ENCODE measurements at places on chromosomes 7 and 10.

- no peak for DNase-seq
Observed at GRCh38 chr7:84264396-84264795, 69.8 kb upstream of the SEMA3A start.

GRCh38 chr7:127512663-127513062 is 72.7 kb downstream of the GCC1 start:
- no peak for DNase-seq

GRCh38 chr10:61475449-61475873 is 22.3 kb upstream of the TMEM26 start:
- no peak for DNase-seq

DNA sequence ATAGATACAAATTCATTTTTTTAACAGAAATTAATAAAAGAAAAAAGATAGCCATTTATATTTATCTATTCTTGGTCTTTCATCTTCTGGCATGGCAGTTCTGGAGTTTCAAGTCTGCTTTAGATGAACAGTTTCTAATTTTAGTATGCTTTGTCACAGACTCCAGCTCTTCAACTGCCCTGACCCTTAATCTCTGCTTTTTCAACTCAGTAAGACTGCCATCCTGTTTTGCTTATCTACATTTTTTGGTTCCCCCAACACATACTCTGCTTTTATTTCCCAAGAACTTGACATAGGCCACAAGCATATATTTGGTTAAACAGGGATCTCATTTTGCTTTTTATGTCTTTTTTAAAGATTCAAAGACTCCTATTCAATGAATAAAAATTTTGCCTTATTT is 309.3 kb upstream of the KCND2 start:
- DNase-seq: peak; percentile 32

DNA sequence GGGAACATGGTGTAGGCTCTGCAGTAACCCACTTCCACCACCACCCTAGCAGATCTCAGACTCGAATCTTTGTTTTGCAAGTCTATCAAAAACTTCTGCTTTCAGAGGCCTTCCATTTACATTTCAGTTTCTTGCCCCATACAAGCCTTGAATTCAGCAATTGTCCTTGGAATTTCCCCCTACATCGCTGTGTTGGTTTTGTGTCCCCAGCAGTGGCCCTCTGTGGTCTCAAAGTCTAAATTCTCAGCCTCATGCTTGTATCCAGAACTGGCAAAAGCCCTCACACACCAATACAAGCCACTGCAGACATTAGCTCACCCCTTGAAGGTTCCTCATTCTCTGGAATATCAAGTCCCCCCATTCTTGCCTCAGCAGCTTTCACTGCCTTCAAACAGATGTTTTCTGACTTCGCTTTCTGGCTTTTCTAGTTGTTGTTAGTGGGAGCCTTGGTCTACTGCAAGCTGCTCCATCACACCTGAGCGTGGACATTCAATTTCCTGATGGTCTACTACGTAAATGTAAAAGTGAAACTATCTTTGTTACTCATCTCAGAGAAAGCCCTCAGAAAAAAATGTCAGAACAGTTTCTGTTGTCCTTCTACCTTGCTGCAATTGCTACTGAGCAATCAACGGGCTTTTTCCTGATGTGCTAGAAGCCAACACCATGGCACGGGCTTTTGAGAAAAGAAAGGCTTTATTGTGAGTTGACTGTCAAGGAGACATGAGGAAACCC is 1.8 kb upstream of the NUB1 start:
- no peak for DNase-seq

DNA sequence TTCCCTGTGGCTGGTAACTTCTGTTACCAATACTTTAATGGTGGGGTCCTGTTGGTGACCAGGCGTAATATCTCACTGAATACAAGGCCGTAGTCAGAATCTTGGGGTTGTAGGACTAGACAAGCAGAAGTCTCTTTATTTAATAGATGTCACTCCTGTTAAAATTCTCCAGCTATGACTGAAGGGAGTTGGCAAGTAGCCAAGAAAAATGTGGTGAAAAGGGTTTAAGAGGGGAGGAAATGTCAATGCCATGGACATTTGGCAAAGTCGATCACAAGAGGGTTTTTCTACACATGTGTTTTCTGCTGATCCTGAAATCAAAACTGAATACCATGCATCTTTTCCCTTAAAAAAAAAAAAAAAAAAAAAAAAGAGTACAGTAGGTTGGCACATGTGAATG is 533.5 kb downstream of the AUTS2 start:
- DNase-seq: no peak

DNA sequence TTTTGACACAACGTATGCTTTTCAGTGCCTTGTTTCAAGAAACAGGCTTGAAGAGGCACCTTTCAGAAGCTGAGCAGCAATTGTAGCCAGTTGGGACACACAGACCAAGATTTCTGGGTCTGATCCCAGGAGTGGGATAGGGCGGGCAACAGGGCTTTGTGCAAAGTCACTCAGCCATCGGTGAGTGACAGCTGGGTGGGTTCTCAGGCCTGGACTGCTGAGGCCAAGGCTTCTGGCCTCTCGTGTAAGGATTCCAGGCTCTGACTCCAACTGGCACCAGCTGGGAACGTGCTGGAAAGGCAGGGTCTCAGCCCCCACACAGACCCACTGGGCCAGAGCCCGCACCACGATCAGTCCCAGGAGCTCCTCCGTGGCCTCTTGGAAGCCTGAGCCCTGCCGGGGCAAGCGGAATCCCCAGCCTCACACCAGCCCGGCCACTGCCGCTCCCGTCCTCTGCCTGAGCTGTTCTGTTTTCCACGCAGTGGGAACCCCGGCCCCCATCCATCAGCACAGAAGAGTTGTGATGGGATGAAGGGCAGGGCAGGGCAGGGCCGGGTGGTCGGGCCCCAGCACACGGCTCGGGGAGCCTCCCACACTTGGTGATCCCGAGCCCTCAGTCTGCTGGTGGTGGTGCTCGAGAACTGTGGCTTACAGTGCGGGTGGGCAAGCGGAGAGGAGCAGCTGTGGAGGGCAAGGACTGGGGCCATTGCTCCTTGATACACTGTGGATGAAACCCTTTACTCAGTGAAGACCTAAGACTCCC is 46.8 kb downstream of the VIPR2 start:
- no peak for DNase-seq

DNA sequence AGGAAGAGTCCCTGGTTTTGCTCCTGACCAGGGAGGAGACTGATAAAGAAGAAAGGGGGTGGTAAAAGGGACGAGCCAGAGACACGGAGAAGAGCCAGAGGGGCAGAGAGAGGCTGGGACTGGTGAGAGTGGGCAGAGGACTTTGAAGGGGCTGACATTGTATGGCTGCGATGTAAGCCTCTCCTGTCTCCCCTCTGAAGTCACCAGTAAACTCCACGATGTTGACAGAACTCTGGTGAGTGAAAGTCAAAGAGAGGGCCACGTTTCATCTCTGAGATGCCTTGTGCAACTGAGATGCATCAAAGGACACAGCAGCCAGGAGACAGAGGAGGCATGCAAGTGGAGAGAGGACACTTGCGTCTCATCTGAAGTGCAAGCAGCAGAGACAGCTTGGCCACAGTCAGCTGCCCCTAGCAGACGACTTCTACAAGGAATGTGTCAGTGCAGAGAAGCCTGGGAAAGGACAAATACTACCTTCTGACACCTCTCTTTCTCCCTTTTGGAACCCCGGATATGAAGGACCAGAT is 54.3 kb downstream of the SMKR1 start:
- DNase-seq: no peak

GRCh38 chr7:4931943-4932342 is 27.0 kb downstream of the MMD2 start:
- peak; percentile 5 for DNase-seq

GRCh38 chr10:44803862-44804261 is 107.3 kb upstream of the TMEM72 start:
- DNase-seq: no peak

DNA sequence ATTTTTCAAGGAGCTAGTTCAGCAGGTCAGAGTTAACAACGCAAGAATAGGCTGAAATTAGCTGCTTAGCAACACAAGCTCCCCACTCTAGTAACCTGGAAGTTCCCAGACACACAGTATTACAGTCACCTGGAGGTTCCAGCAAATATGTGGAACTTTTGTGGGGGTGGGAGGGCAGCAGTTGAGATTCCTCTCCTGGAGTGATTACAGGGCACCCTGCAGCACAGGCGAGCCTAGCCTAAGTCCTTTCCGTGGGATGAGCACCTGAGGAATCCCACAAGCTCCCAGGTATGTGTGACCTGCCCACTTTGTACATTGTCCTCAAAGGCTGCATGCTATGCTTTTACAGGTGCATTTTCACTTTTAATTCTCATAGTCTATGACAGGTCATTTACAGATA is 13.6 kb downstream of the TPK1 start:
- no peak for DNase-seq

- no peak for DNase-seq
Observed at GRCh38 chr7:69438584-69439412, 159.5 kb upstream of the AUTS2 start.

- DNase-seq: no peak
Observed at GRCh38 chr10:26697922-26698608, 564 bp downstream of the PDSS1 start.

GRCh38 chr7:7122033-7122478 is 60.3 kb upstream of the C1GALT1 start:
- no peak for DNase-seq

DNA sequence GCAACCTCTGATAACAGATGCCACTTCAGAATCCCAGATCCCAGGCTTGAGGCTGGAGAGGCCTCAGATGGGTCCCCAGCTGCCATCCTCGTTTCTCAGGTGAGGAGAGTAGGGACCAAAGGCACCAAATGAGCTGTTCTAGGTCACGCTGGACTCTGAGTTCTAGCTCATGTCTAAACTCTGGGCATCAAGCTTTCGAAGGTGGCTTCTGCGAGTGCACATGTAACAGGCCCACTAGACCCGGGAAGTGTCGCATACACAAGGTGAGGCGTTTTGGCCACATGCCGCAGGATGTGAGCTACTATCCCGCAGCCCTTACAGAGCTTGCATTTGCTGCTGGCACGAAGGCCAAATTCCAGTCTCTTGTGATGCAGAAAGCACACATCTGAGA is 355.1 kb upstream of the SHH start:
- DNase-seq: no peak

- DNase-seq: no peak
Observed at GRCh38 chr10:23203369-23204325, 11.5 kb downstream of the PTF1A start.

GRCh38 chr7:98539865-98540264 is 77.2 kb upstream of the NPTX2 start:
- no peak for DNase-seq

DNA sequence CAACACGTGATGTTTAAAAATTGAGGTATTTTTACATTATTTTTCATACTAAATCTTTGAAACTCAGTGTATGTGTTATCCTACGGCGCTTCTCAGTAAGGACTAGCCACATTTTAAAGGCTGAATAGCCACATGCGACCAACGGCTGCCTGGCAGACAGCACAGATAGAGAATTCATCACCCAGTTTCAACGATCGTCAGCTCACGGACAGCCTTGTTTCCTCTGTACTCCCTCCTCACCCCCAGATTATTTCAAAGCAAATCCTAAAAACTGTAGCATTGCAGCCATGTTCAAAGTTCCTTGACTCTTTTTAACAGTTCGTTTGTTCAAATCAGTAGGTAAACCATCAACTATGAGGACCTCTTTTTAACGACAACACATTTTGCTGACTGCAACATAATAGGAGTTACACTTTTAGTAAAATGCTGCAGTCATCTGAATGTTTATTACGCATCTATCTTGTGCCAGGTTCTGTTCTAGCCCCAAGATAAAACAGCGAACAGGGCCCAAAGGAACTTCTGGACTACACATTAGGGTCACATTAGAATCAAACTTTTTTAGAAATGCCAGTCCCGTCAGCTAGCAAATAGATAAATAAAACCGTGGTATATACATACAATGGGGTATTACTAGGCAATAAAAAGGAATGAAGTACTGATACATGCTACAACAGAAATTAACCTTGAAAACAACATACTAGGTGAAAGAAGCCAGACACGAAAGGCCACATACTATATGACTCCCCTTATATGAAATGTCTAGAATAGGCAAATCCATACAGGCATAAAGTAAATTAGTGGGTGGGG is 5.7 kb downstream of the OSBPL3 start:
- no peak for DNase-seq

GRCh38 chr10:21015851-21016250 is 118.7 kb upstream of the NEBL start:
- no peak for DNase-seq

DNA sequence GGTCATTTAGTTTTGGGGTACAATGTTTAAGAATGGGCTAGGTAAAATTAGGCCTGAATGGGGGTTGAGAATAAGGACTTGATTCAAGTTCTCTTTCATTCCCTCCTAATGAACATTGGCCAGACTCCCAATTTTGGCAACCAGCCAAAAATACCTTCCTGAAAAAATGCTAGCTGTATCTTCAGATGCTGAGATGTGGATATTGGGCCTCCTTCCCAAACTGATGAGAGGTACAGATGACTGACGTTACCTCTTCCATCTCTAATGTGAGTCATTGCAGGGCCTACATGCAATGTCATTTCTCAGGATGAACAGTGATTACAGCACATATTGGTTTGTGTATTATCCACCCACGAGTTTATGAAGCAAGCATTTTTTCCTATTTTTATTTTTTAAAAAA is 151.6 kb downstream of the SND1 start:
- DNase-seq: peak; percentile 17

- DNase-seq: no peak
Observed at GRCh38 chr10:4733150-4733842, 92.7 kb upstream of the AKR1E2 start.

GRCh38 chr7:73871163-73872011 is 10.4 kb downstream of the TMEM270 start:
- DNase-seq: no peak

GRCh38 chr10:66747451-66747850 is 178.4 kb upstream of the LRRTM3 start:
- no peak for DNase-seq

GRCh38 chr7:25385506-25386136 is 157.3 kb upstream of the NPVF start:
- DNase-seq: no peak

DNA sequence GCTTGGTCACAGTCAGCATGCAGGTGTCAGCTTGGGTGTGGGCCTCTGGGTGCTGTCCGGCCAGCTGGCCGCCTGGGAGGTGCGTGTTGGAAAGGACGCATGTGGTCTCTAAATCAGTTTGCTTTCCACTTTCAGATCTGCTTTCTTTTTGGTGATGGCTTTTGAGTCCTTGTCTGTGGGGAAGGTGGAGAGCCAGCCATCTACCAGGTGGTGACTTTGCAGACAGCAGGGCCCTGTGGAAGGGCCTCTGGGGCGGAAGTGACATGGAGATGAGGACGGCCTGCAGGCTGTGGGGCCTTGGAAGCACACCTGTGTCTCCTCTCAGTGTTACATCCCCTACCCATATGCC is 59.4 kb downstream of the WDR37 start:
- DNase-seq: no peak

DNA sequence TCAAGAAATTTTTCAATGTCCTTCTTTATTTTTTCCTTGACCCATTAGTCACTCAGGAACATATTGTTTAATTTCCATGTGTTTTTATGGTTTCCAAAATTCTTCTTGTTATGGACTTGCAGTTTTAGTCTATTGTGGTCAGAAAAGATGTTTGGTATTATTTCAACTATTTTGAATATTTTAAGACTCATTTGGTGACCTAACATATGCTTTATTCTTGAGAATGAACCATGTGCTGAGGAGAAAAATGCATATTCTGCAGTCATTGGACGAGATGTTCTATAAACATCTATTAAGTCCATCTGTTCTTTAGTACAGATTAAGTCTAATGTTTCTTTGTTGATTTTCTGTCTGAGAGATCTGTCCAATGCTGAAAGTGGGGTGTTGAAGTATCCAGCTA is 42.3 kb upstream of the MDFIC start:
- no peak for DNase-seq
